Gastroesophageal sphincter (tissue), 4 donors: ENCODE measurements at places on chromosomes 6 and 20. TPM values are rescaled to one million over a fixed set of nuclear protein-coding genes. Genes with fewer than 3 reads are reported as not detected.

Gene STX11
- 0.62 TPM for total RNA-seq

Gene EPHA7
- total RNA-seq: 187 TPM

Gene ZNF165
- total RNA-seq: 1.6 TPM

Gene PLA2G7
- total RNA-seq: not detected

Gene RPRD1B
- 17.1 TPM for total RNA-seq

Gene UNC5CL
- total RNA-seq: 0.19 TPM

Gene GGTLC1
- total RNA-seq: not detected

Gene PCNA
- 21.9 TPM for total RNA-seq

Gene VSX1
- total RNA-seq: not detected

Gene LST1
- 7.5 TPM for total RNA-seq

Gene CLPSL1
- not detected for total RNA-seq

Gene CCDC170
- total RNA-seq: 0.78 TPM

Gene PI16
- total RNA-seq: 41.7 TPM

Gene PNPLA1
- not detected for total RNA-seq

Gene WFDC2
- total RNA-seq: 7.0 TPM

Gene BMP7
- total RNA-seq: 8.7 TPM

Gene SDC4
- 82.5 TPM for total RNA-seq
